T-helper 2 cell (primary cell): ENCODE measurements at places on chromosomes 16 and 17.

GRCh38 chr17:39818358-39819000, 45.6 kb downstream of the IKZF3 start:
- DNase-seq = no peak

DNA sequence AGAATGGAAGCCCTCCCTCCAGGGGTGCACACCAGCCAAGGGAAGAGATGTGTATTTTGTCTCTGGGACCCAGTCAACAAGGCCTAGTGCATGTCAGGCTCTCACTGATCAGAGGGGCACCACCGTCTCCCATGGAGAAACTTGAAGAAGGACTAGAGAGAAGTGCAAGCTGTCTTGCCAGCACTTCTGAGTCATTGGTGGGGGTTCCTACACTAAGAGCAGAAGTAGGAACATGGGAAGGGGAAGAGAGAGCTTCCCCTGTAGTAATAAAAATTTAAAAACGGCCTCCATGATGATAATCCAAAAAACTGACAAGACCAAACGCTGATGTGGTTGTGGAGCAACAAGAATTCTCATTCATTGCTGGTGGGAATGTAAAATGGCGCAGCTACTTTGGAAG, 46.3 kb downstream of the DYNLRB2 start:
- no peak for DNase-seq

GRCh38 chr16:64730261-64730660, 391.6 kb downstream of the CDH11 start:
- no peak for DNase-seq

GRCh38 chr16:59198487-59198886, 464.4 kb upstream of the GOT2 start:
- no peak for DNase-seq

- no peak for DNase-seq
These were observed 43.8 kb downstream of the PIPOX start for GRCh38 chr17:29086628-29087332.

- no peak for DNase-seq
These were observed 41.8 kb upstream of the SLC38A10 start for GRCh38 chr17:81336930-81337325.

DNA sequence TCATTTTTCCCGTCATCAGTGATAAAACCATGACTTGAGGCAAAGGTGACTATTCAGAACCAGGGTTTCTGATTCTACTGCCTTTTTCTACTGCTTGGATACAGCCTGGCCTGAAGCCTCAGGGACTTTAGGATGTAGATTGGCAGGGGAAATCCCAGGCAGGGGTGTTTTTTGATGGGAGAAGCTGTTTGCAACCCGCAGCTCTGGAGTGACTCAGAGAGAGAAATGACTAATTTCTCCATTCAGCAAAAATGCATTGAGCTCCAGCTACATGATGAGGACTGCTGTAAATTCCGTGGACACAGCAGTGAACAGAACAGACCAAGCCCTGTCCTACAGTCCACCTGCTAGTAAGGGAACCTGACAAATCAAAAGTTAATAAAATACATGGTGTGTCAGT, 560.6 kb downstream of the CDH13 start:
- DNase-seq = no peak

DNA sequence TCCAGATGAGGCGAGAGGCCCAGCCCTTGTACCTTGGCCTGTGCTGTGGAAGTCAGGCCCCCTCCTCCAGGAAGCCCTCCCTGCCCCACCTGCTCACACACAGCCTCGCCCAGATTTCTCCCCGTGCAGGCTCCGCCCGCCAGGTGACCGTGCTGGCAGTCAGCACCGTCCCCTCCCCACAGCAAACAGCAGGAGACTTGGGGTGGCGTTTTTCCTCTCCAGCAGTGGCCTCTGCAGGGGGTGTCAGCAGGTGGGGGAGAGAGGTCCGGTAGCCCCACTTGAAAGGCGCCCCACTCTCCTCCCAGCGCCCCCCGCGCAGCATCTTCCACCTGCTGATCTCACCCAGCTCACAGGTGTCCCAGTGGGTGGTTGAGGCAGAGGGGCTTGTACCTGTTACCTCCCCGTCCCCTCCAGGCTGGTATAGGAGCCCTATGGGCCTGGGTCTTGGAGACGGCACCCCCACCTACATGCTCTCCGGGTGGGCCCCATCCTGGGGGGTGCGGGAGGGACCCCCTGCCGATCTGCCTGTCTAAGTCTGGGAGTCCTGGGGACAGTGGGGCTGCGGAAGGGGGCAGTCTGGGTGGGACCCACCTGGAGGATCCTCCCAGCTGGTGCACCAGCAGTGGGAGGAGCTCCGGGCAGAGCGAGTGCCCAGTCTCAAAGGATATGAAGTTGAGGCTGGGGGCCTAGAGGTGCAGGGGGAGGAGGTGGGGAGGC, 4.2 kb upstream of the C1QTNF8 start:
- no peak for DNase-seq

- DNase-seq = no peak
These were observed 81.8 kb downstream of the CPPED1 start for GRCh38 chr16:12721841-12722421.

GRCh38 chr17:79871131-79871530, 31.9 kb upstream of the CBX4 start:
- no peak for DNase-seq

DNA sequence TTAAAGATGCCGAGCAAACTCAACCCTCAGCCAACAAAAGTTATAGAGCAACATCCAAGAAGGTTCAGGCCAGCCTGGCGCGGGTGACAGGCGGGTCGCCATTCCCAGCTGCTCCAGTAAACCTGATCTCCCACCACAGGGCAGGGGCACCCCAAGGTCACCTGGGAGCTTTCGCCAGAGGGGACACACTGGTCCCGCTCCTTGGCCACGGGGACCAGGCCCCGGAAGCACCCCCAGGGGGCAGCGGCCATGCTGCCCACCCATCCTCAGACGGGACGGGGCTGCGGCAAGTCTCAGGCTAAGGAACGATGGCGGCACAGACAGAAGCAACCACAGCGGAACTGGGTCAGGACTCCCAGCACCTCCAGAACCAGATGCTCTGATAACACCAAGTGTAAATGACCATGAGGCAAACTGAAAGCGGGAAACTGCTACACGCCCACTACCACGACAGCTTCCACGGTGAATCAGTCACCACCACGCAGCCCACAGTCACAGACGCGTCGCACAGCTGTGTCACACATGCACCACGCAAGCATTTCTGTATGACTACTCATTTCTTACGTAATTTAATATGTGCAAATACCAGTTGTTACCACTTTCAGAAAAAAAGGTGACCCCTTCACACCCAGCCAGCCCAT, 14.1 kb upstream of the CCDC154 start:
- DNase-seq = no peak

DNA sequence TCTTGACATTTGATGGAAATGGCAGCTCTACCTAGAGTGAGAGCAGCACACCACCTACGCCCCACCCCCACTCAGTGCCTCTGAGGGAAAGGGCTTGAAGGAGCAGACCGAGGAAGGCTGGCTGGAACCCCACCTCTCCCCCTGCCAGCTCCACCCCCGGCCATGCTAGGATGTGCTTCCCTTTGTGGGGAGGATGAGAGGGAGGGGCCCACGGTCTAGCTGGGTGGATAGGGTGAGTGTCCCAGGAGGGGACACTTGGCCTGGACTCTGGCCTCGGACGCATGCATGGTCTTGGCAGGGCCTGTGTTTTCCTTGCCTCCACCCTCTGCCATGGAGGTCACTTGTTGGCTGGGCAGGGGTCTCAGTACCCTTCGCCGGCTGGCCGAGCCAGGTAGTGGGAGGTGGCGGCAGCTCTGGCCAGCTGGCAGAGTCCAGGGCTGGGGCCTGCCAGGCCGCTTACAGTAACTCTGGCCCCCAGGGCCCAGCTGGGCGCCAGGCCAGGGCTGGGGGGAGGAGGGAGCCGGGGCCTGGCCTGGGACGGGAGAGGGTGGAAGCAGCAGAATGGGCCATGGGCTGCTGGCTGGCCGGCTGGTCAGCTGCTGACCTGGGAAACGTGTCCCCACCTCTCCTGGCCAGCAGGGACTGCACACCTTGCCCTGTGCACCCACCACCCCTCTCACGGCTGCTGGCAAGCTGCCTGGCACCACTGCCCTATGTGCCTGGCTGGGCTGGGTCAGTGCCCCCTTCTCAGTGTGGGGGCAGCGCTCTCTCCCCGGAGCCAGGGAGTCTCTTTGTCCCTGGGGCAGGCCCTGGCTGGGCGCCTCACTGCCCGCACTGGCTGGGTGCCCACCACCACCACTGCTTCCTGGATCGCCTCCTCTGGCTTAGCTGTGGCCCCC, 23.0 kb downstream of the RARA start:
- DNase-seq = no peak

GRCh38 chr16:71689901-71690300, 34.6 kb downstream of the PHLPP2 start:
- no peak for DNase-seq

GRCh38 chr16:72923757-72924156, 124.2 kb downstream of the ZFHX3 start:
- DNase-seq = no peak

- no peak for DNase-seq
These were observed 14.9 kb downstream of the DUS2 start for GRCh38 chr16:68037841-68038597.

DNA sequence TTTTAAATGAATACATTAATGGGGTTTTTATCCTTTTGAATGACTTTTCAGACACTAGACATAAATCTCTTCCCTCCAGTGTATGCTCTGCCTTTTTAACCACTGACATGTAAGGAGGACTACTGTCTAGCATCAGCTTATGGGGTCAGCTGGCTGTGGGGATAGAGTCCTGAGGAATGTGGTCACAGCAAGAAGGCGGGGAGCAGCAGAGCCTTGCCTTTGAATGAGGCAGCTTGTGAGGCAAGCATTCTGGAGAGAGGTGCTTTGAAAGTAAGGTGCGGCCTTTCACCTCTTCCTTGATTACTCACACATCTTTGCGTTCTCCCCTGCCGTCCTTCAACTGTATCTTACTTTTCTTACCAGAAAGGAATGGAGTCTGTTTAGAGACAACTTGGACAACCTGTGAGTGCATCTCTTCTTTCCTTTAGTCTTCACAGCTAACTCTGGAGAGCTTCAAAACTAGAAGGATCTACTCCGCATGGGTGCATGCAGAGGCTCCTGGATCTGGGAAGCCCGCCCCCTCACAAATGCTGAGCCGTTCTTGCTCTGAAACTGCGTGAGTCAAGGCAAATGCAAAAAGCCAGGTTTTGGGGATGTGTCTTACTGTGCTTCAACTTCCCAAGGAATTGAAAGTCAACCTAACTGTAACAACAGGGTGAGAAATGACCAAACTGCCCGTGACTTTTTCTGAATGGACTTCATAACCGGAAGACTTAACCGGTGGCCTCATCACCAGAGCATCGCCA, 49.9 kb downstream of the ADCY7 start:
- no peak for DNase-seq

- no peak for DNase-seq
These were observed 6.8 kb downstream of the CCDC102A start for GRCh38 chr16:57529391-57530103.

- no peak for DNase-seq
These were observed 637 bp downstream of the DHRS11 start for GRCh38 chr17:36592316-36592715.

- no peak for DNase-seq
These were observed 6.1 kb upstream of the FXR2 start for GRCh38 chr17:7620835-7621234.

GRCh38 chr17:79707931-79708891, 22.5 kb upstream of the ENPP7 start:
- no peak for DNase-seq

- no peak for DNase-seq
These were observed 93.0 kb downstream of the SEC14L1 start for GRCh38 chr17:77233635-77234334.

DNA sequence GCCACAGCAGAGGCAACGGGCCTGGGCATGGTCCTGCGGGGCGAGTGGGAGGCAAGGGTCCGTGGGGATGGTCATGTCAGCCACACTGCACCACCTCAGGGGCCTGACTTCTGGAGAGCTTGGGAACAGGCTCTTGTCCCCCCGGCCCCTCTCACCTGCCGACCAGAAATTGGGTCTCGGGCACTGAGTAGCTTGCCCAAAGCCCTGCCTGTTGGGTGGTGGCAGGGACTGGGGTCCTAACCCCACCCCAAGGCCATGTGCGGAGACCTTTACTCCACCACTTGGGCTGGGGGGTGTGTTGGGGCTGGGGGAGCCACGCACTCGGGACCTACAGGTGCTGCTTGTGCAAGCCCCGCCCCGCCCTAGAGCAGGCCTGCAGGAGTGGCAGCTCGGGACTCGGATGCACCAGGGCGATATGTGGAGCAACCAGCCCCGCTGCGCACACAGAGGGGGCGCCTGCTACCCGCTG, 24.2 kb upstream of the CHMP6 start:
- DNase-seq = no peak

DNA sequence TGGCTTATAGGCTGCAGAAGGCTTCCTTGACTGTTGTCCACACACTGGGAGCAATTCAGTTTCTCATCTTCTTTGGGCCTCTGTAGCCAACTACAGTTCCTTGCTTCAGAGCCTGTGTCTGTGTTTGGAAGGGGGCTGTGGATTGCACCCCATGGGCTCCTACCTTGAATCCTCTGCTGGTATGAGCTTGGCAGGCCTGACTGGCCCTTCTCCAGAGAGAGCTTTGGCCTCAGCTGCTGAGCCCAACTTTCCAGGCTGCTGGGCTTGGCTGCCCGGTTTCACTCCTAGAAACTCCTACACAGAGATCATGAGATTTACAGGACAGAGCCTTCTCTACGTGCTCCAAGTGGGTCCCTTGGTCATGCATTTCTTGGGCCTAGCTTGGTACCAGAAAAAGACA, 354.4 kb downstream of the SNX29 start:
- DNase-seq = no peak

GRCh38 chr17:57983446-57983845, 4.6 kb downstream of the VEZF1 start:
- no peak for DNase-seq

GRCh38 chr17:57315061-57316015, 59.0 kb downstream of the MSI2 start:
- DNase-seq = no peak

DNA sequence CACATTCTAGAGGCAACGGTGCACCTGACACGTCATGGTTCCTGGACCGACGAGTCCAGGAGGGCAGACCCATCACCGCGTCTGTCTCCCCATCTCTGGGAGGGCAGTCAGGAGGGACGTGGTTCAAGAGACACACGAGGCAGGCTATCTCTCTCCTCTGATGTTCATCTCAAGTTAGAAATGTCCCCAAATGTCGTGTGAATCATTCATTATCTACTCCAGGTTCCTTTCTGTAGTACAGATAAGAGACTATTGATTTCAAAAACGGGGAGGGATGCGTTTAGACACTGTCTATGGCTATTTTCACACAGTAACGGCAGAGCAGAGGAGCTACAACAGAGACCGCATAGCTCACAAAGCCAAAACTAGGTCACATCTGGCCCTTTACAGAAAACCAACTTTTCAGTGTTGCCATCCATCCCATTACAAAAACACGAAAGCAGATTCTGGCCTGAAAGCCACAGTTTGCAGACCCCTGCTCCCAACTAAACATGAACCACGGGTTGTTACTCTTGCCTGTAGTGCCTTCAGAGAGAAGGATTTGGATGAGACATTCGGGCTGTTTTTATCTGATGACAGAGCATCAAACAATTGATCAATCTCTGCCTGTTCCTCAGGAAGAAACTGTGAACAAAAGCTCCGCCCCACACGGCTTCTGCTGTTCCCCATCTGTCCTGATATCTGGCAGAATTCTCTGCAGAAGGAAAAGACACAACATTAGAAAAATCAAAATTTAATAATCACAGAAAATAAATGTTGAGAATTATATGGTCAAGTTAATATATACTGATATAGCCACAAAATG, 6.8 kb downstream of the MEAK7 start:
- DNase-seq = no peak
